Activated T-cell treated with anti-CD3 and anti-CD28 coated beads for 48 hours (primary cell): ENCODE measurements at places on chromosomes 16 and 17.

- no peak for DNase-seq
These were observed 1.7 kb downstream of the CTDNEP1 start for GRCh38 chr17:7249830-7250229.

GRCh38 chr17:33615861-33616260 lies 322.8 kb upstream of the ASIC2 start:
- DNase-seq: no peak

GRCh38 chr17:82090549-82091263 lies 7.3 kb downstream of the FASN start:
- DNase-seq: no peak

DNA sequence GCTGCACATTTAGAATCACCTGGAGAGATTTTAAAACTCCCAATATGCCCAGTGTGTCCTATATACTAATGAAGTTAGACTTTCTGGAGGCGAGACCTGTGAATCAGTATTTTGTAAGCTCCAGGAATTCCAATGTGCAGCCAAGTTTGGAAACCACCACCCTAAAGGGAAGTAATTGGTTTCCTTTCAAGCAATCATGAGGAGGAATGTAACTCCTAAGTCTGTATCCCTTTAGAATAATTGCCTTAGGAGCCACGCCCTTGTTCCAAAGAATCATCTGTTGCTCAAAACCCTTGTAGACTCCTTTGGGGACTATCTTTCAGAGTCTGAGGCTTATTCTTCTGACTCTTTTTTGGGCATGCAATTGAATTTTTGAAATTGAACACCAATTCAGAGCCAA lies 84.4 kb downstream of the DNAH9 start:
- no peak for DNase-seq

- DNase-seq: peak; percentile 18
These were observed 110.8 kb downstream of the C16orf78 start for GRCh38 chr16:49484451-49484849.

DNA sequence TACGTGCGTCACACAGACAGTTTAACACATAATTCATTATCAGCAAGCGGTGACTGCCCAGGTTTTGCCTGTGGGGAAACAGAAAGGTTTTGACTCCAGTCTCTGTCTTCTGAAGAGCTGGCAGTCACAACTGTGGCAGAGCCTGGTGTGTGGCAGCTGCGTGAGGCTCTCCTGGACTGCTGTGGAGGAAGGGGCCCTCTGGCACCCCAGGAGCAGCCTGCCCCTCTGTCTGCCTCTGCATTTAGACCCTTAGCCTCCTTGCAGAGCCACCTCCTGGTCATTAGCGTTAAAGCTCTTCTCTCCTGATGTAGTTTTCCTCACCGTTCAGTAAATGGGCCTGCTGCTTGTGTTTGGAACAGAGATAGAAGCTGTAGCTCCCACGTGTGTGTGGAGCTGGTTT lies 10.9 kb downstream of the RAB40C start:
- no peak for DNase-seq

DNA sequence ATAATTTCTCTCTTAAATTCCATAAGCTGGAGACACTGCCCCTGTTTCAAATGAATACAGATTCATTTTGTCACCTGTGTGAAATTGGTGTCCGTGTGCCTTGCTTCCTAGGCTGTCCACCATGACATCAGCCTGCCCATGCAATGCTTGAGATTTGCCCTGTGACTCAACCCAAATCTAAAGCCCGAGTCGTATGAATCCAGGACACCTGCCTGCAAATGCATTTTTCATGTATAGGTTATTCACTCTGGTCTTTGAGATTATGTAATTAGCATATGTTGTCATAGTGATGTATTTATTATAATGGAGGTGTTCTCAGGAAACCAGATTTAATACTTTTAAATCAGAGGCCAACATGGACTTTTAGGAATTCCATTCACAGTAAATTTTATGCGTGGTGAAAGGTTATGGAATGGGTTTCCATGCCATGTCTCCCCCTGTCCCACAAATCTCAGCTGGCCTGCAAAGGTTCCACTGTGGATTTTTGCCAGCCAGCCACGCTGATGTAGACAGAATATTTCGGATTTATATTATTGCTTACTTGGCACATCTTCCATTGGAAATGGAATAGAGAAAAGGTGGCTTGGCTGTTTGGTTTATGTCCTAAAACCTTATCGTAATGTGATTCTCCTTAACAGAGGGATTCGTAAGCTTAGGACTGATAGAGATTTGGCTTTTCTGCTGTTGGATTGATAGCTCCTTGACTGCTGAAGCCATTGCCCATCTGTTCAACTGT lies 551.1 kb downstream of the WWOX start:
- no peak for DNase-seq

DNA sequence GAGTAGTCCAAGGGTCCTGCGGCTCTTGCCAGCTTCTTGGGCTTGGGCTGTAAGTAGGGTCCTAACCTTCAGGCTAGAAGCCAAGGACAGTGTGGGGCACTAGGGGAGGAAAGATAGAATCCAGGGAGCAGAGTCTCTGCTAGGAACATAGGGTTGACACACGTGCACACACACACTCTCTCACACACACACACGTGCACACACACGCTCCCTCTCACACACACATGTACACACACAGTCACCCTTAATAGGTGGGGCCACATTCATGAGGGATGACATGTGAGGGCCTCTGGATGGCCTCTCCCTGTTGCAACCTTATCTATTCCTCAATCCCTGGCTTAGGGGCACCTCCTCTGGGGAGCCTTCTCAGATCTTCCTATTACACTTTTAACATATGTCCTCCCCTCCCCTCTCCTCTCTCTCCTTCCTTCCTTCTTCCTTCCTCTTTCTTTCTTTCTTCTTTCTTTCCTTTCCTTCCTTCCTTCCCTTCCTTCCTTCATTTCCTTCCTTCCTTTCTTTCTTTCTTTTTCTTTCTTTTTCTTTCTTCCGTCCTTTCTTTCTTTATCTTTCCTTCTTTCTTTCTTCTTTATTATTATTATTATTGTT lies 3.1 kb downstream of the EPX start:
- DNase-seq: no peak

DNA sequence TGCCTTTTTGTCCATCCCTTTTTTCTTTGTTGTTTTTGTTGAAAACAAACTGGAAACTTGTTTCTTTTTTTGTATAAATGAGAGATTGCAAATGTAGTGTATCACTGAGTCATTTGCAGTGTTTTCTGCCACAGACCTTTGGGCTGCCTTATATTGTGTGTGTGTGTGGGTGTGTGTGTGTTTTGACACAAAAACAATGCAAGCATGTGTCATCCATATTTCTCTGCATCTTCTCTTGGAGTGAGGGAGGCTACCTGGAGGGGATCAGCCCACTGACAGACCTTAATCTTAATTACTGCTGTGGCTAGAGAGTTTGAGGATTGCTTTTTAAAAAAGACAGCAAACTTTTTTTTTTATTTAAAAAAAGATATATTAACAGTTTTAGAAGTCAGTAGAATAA lies 4.9 kb downstream of the SOX9 start:
- DNase-seq: no peak

- DNase-seq: no peak
These were observed 818 bp upstream of the CBX8 start for GRCh38 chr17:79797492-79798298.

GRCh38 chr17:42519546-42520491 lies 16.2 kb upstream of the NAGLU start:
- no peak for DNase-seq

DNA sequence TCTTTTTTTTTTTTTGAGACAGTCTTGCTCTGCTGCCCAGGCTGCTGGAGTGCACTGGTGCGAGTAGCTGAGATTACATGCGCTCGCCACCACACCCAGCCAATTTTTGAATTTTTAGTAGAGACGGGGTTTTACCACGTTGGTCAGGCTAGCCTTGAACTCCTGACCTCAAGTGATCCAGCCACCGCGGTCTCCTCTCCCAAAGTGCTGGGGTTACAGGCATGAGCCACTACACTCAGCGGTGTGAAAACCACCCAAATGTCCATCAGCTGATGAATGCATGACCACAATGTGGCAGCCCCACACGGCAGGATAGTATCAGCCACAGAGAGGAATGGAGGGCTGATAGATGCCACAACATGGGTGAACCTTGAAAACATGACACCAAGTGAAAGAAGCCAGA lies 2.1 kb downstream of the P2RX5 start:
- DNase-seq: peak; percentile 49

GRCh38 chr17:2571523-2572303 lies 21.7 kb upstream of the PAFAH1B1 start:
- no peak for DNase-seq

GRCh38 chr16:1054660-1055556 lies 17.6 kb upstream of the SSTR5 start:
- peak; percentile 26 for DNase-seq

DNA sequence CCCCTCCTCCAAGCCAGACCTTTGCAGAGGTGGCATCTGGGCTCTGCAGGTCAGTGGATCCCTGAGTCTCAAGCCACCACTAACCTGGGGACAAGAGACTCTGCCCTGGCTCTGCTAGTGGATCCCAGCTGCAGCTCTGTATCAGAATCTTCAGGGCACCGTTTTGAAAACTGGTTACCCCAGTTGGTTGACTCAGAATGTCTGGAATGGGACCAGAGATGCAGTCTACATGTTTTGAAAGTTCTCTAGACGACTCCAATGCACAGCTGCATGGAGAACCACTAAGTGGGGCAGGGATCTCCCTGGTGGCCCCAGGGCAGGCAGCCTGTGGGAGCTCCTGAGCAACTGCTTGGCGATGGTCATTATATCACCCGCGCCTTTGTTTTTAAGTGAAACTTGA lies 34.1 kb upstream of the ADORA2B start:
- DNase-seq: no peak

DNA sequence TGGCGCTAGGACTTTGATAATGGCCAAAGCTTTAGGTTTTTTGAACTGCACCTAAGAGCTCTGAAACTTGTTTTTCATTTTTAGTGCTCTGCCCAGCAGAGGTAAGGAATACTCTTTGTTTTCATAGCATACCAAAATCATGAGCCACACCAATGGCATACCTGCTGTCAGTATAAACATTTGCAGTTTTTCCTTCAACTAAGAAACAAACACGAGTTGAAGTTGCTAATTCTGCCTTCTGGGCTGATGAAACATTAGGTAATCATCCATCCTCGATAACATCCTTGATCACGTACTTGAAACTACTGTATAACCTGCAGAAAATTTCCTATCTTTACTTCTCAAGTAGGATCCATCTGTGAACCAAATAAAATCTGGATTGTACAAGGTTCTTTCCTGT lies 20.6 kb upstream of the B4GALNT2 start:
- no peak for DNase-seq

- no peak for DNase-seq
These were observed 182.8 kb downstream of the HS3ST3A1 start for GRCh38 chr17:13418891-13419290.

GRCh38 chr17:72354071-72354470 lies 233.3 kb downstream of the SOX9 start:
- DNase-seq: no peak

- DNase-seq: no peak
These were observed 10.8 kb upstream of the DOK4 start for GRCh38 chr16:57497121-57497520.

- peak; percentile 52 for DNase-seq
These were observed 8.7 kb downstream of the CLUAP1 start for GRCh38 chr16:3509470-3509928.

- DNase-seq: no peak
These were observed 1.5 kb downstream of the DLX3 start for GRCh38 chr17:49993423-49994060.

GRCh38 chr17:17840751-17841591 lies 4.2 kb upstream of the SREBF1 start:
- DNase-seq: no peak

DNA sequence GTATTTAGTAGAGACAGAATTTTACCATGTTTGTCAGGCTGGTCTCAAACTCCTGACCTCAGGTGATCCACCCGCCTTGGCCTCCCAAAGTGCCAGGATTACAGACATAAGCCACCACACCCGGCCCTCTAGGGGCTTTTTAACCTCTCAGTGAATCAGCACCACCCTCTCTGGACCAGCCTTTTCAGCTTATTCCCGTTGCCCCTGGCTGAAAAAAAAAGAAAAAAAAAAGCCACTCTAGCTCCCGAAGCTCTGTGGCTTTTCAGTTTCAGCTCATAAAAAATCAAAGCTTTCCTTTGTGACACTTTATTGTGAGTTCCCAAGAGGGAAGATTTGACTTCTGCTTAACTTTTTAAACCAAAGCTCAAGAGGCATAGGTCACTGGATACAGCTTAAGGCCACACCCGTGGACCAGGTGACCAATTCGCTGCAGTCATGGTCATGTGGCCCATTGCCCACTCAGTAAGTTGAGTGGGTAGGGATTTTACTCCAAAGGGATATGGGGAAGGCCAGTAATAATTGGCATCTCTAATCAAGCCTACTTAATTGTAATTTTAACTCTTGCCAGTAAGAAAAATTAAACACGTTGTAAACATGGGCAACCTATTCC lies 46.6 kb upstream of the MED13 start:
- no peak for DNase-seq

DNA sequence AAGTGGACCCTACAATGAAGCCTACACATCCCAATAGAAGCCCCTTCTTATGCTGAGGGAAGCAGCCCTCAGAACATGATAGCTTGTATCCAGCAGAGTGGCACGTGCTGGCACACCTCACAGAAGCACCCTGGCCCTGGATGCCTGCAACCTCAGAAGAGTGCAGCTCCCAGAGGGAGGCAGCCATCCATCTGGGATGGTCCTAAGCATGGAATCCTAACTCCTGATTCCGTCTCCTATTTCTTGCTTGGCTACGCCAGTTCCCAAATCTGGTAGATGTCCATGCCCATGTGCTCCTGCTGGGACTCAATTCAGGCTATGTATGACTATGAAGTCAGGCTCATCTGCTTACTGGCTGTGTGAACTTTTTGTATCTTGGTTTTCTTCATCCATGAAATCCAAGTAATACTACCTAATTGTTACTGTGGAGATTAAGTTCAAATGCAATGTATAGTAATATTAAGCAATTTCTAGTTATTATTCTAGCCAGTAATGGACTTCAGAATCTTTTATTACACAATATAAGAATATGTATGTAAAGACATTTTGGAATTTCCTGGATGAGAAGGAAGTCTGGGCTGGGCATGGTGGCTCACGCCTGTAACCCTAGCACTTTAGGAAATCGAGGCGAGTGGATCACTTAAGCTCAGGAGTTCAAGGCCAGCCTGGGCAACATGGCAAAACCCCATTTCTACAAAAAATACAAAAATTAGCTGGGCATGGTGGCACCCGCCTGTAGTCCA lies 32.4 kb downstream of the SIAH1 start:
- DNase-seq: no peak

- DNase-seq: no peak
These were observed 6.2 kb downstream of the NF1 start for GRCh38 chr17:31100840-31101459.

- DNase-seq: no peak
These were observed 114.3 kb downstream of the ABCC1 start for GRCh38 chr16:16063683-16064082.

- no peak for DNase-seq
These were observed 173.1 kb downstream of the PARN start for GRCh38 chr16:14456793-14457481.

- DNase-seq: no peak
These were observed 5.8 kb downstream of the ATP2A1 start for GRCh38 chr16:28884045-28884444.

- DNase-seq: no peak
These were observed 15.8 kb upstream of the EXOSC6 start for GRCh38 chr16:70267516-70267915.

DNA sequence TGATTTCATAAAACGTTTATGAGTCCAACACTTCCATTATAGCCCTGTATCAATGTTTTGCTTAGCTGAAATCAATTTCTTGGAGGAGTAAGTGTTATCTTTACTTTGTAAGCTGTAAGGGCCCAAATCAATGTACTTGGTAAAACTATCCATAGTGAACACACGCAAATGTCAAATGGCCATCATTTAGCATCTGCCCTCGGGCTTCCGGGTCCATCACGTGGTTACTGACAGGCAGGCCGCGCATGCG lies 687 bp upstream of the NARF start:
- no peak for DNase-seq
